ENCODE measurements at places on chromosomes 3 and 15.

- DNase-seq: no peak
Measured at GRCh38 chr15:64006642-64007041, 39.6 kb downstream of the DAPK2 start.

GRCh38 chr3:113804661-113805060 is 33.9 kb upstream of the GRAMD1C start:
- DNase-seq: no peak

- DNase-seq: no peak
Measured at GRCh38 chr3:4398941-4399245, 68.2 kb downstream of the SUMF1 start.

- DNase-seq: no peak
Measured at GRCh38 chr3:71144525-71145253, 438.8 kb downstream of the FOXP1 start.

DNA sequence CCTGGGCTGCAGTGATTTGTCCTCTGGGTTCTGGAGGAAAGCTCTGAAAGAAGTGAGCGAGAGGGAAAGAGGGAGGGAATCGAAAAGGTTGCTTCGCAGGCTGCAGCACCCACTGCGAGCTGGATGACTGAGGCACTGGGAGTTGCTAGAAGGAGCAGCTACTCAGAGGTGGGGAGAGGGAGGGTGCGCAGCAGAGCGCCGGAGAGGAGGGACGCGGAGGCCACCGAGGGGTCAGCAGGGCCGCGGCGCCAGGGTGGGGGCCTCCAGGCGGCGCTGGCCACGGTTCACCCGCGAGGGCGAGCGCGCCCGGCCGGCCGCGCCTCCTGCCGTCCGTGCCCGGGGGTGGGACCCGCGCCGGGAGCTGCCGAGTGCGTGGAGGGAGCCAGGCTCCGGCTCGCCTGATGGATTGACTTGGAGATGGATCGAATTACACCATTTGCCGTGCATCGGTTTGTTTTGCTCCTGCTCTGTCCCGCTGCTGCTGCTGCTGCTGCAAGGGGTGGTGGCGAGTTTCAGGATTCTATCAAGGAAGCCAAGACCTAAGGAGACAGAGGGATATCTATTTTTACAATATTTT is at the start of gene SEMA6D:
Gene SEMA6D, plus strand, starts transcription at position 470 of the 577 bp plus-strand sequence. CDS start 42,294 bp downstream, outside the sequence.
- peak; percentile 68 for DNase-seq

- no peak for DNase-seq
Measured at GRCh38 chr3:27792869-27793268, 70.7 kb upstream of the EOMES start.

- no peak for DNase-seq
Measured at GRCh38 chr3:67067251-67067650, 69.1 kb downstream of the KBTBD8 start.

GRCh38 chr3:66303491-66303901 is 82.7 kb downstream of the SLC25A26 start:
- DNase-seq: no peak

GRCh38 chr3:138774529-138775253 is 60.0 kb downstream of the PIK3CB start:
- DNase-seq: no peak

- no peak for DNase-seq
Measured at GRCh38 chr15:53522991-53523390, 236.5 kb downstream of the WDR72 start.

GRCh38 chr3:9949115-9949514 is 3.1 kb downstream of the PRRT3 start:
- no peak for DNase-seq

Data from frontal cortex (tissue), 4 donors.